Endodermal cell (in vitro differentiated cells): ENCODE measurements at places on chromosomes 7 and 10. TPM values are rescaled to one million over a fixed set of nuclear protein-coding genes. Genes with fewer than 3 reads are reported as not detected.

SLC13A1 gene
- total RNA-seq: not detected in 3 replicates

DMTF1 gene
- 129 to 218 TPM (median 143 TPM) in 3 replicates for total RNA-seq

ANTXRL gene
- not detected in 3 replicates for total RNA-seq

MMP21 gene
- total RNA-seq: not detected in 3 replicates

TAS2R5 gene
- total RNA-seq: 1.6 to 3.6 TPM (median 2.4 TPM) in 3 replicates

SH2B2 gene
- 8.7 to 11.5 TPM (median 10.3 TPM) in 3 replicates for total RNA-seq

CALCR gene
- 17.0 to 23.7 TPM (median 17.1 TPM) in 3 replicates for total RNA-seq

LRRN3 gene
- total RNA-seq: 1.3 and 1.4 TPM in 2 replicates

VIPR2 gene
- 1.2 and 1.8 TPM in 2 replicates for total RNA-seq

TRIM73 gene
- 2.1 to 5.8 TPM (median 5.6 TPM) in 3 replicates for total RNA-seq

ADAM12 gene
- 0.52 TPM in 1 of 3 replicates, not detected in the others for total RNA-seq

GARIN1A gene
- 0.63 and 0.64 TPM in 2 replicates for total RNA-seq

SP4 gene
- 13.1 to 16.8 TPM (median 14.0 TPM) in 3 replicates for total RNA-seq

FAS gene
- total RNA-seq: 0.54 and 0.95 TPM in 2 replicates
